Iris pigment epithelial cell (primary cell): ENCODE measurements at places on chromosomes 3 and 15.
A peak's percentile ranks its signal among the peaks of the same experiment; 100 is the strongest.

- no peak for DNase-seq
These were observed 139.4 kb upstream of the PFN2 start for GRCh38 chr3:150110097-150110496.

- DNase-seq = no peak
These were observed 22.1 kb upstream of the CDIN1 start for GRCh38 chr15:36557364-36557763.

GRCh38 chr3:48588230-48588629 is 6.9 kb downstream of the COL7A1 start:
- DNase-seq = no peak

GRCh38 chr3:113606539-113607218 is 74.3 kb downstream of the SIDT1 start:
- no peak for DNase-seq

DNA sequence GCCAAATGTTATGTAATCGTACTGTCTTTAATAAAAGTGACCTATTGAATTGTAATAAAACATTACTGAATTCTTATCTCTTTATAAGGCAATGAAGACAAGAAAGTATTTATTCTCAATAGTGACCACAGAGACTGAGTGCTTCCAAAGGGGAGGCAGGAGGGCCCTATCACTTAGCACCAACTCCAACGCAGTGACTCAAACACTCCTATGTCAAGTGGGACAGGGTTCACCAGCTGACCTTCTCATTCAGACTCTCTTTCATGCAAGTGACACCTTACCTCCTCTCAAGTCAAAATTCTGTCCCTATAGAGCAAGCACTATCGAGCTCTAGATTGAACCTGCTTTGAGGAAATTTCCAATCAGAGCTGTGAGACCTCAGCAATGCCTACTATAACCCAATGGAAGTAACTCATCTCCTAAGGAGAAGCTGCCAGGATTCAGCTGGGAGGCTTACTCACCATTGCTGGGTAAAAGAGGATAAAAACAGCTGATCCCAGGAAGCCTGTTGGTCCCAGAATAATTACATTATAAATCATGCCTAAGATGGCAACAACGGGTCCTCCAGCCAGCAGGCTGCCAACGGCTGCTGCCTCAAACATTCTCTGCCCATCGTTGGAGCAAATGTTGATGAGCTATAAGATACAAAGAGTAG is 35.6 kb downstream of the ABCC5 start:
- no peak for DNase-seq

DNA sequence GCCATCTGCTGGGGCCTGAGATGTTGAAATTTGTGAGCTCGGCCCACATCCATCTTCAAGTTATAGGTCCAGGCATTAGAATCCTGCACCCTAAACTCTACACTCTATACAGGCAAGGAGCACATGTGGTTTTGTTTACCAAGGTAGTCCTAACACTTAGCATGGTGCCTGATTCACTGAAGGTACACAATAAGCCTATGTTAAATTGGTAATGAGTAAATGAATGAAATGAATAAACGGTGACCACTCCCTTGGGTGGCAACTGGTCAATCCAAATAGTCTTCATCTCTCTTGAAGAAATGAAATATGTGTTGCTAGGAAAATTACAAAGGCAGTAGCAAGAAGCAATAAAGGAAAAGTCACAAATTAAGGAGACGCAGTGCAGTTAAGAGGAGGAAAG is 359.3 kb upstream of the UBE2E2 start:
- no peak for DNase-seq

- no peak for DNase-seq
These were observed 249.2 kb downstream of the OPA1 start for GRCh38 chr3:193842029-193842798.

DNA sequence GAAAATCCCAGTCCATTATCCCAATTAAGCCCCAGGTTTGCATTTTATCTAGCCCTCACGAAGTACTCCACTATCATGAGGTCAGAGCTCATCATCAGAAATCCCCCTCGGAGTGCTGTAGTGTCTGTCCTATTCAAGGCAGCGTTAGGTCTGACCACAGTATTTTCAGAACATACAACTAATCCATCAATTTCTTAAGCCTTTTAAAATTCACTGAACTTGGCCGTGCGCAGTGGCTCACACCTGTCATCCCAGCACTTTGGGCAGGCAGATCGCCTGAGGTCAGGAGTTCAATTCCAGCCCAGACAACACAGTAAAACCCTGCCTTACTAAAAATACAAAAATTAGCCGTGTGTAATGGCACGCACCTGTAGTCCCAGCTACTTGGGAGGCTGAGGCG is 11.9 kb downstream of the VGLL4 start:
- DNase-seq = no peak

- no peak for DNase-seq
These were observed 440.7 kb downstream of the MAGI1 start for GRCh38 chr3:65597952-65598413.

DNA sequence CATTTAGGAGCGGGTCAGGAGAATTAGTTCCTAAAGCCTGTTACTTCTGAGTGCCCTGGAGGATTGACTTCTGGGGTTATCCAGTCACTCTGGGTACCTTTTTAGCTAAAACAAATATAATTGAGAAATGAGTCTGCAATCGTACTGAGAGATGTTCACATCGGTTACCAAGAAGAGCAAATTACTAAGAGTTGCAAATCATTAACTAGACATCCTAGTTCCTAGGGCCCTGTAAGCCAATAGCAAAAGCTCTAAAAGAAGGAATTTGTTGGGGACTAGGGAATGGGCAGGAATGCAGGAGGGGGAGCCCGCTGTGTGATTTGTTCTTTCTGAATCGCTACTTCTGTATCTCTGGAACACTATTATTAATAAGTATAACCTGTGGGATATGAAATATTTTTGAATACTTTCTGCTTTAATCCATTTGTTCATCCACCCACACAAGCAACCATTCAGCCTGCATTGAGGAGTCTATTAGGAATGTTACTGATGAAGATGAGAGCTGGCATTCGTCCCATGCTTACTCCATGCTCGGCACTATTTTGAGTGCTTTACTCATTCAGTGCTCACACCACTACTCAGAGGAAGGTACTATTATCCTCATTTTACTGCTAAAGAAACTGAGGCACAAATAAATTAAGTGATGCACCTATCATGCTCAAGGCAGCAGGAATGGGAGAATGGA is 31.5 kb upstream of the KY start:
- no peak for DNase-seq

GRCh38 chr3:89061259-89061658 is 46.2 kb upstream of the EPHA3 start:
- no peak for DNase-seq

DNA sequence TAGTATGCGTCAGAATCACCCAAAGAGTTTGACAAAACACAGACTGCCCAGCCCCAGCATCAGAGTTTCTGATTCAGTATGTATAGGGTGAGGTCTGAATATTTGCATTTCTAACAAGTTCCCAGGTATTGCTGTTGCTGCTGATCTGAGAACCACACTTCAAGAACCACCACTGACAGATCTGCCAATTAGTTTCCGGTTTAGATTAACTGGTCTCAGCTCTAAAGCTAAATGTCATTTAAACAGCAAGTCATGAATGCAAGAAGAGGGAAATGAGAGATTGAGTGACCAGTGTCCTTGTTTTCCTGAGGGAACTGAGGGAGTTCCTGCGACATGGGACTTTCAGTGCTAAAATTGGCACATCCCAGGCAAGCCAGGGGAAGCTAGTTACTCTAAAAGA is 305.0 kb downstream of the ZNF385D start:
- DNase-seq = no peak

DNA sequence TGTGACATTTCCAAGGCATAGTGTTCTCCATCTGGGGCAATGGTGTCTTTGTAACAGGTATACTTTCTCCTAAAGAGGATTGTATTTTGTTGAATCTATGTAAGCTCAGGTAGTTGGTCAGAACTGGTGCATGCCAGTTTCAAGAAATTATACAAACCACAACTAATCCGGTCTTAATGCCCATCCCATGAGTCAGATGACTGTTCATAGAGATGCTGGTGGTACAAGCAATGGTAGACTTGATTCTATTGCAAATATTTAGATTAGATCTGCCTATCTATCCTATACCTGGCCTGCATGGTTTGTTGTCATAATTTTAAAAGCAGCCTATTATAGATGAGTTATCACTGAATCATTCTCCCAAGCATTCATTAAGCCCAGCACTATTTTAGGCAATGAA is 43.5 kb downstream of the ATP13A5 start:
- DNase-seq = no peak

GRCh38 chr3:170233530-170233929 is 11.3 kb downstream of the PRKCI start:
- DNase-seq = peak; percentile 93

DNA sequence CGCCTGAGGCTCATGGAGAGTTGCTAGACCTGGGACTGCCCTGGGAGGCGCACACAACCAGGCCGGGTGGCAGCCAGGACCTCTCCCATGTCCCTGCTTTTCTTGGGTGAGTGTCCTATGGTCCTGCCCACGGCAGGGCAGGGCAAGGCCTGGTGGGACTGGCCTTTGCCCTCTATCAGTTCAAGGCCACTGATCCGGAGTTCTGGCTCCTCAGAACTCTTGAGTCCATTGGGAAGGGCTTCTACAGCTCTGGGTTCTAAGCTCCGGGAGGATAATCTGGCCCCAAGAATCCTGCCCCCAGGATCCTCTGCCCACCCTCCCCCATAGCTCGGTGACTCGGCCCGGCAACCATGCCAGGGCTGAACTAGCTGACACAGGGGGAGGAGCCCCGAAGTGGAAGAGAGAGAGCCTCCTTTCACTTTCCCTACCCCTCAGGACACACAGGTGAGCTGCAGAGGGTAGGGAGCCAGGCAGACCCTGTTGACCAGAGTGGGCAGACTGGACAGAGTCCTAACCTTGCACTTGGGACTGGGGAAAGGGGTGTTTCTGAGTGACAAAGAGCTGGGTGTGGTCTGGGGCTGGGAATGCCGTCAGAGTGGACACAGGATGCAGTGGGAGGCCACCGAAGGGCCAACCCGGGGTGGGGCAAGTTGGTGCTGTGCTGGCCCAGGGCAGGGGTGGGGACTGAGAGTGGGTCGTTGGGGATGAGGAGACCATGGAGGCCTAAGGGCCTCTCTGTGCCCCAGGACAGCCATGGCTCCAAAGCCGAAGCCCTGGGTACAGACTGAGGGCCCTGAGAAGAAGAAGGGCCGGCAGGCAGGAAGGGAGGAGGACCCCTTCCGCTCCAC is 664 bp downstream of the PARP3 start:
- DNase-seq = peak; percentile 60

GRCh38 chr3:132034097-132034485 is 723 bp downstream of the CPNE4 start:
- no peak for DNase-seq

DNA sequence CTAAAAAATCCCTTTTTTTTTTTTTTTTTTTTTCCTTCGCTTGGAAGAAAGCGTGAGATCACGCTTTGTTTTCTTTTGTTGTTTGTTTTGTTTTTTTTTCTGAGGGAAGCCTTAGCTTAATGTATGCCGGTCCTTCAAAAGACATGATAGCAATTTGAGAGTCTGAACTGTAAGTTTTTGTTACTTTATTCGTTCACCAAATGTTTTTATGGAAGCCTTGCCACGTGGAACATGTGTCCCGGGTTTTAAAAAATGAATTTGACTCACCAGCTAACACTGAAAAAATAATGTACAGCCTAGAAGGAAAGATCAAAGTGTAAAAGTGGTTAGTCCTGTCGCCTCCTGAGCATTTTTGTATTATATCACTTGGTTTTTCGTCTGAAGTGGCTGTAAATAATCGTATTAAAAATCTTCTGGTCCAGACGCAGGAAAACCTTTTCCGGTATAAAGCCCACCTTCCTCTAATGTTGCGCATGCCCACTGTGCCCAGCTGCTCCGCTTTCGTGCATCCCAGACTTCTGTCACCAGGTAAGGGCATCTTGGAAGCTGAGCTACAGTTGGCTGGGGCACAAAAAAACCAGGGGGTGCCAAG is 795 bp upstream of the MYNN start:
- peak; percentile 72 for DNase-seq

GRCh38 chr3:177098551-177098950 is 98.7 kb downstream of the TBL1XR1 start:
- no peak for DNase-seq

DNA sequence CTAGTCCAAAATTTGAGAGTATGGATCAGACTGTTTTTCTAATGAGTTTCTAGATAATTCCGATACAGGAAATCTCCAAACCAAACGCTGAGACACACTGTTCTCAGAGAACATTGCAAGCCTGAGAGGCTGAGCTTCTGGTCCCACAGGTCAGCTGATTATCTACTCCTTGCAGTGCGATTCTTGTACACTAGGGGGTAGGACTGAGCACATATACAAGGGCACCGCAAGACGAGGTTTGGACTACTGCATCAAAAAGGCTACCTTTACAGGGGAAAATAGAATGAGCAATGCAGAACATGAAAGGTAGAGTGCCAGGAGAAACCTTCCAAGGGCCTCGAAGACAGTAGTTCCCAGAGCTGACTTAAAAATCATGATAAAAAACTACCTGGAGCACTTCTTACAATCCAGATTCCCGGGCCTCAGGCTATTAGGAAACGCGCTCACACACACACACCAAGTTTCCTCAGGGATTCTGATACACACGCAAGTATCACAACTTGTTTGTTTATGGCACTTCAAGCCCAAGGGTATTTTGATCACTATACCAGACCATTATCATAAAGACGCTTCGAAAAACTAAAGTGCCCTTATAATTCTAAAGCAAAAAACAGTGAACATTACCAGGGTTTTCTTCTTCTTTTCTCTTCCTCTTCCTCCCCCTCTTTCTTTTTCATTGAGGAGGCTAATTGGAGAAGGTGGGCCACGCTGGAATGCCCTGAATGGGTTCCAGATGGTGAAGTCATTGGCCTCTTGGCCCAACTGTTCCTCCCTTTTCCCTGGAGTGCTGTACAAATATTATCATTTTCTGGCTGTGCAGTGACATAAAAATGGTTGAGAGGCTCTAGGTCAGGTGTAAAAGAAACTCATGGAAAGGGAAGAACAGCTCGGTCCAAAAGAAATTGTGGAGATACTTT is 61.8 kb downstream of the SLC12A8 start:
- DNase-seq = peak; percentile 59

GRCh38 chr3:155243512-155243921 is 50.0 kb downstream of the STRIT1 start:
- DNase-seq = peak; percentile 43

DNA sequence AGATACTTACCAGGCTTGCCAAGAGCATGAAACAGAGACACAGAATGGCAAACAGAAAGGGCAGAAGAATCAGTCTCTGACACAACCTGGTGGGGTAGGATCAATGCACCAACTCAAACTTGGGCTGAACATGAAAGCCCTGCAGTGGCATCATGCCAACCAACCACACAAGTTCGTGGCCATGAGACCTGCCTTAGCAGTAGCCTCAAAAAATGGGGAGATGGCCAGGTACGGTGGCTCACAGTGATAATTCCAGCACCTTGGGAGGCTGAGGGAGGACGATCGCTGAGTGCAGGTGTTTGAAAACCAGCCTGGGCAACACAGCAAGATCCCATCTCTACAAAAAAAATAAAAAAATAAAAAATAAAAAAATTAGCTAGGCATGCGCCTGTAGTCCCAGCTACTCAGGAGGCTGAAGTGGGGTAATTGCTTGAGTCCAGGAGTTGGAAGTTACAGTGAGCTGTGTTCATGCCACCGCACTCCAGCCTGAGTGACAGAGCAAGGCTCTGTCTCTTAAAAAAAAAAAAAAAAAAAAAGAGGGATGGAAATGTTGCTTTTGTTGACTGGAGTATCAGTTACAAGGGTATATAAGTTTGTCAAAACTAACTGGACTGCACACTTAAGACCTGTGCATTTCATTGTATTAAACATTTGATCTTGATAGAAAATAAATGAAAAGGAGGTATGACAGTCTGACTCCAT is 93.4 kb downstream of the XXYLT1 start:
- no peak for DNase-seq

- no peak for DNase-seq
These were observed 396.7 kb upstream of the RGMA start for GRCh38 chr15:93485438-93486327.

- DNase-seq = no peak
These were observed 25.2 kb downstream of the CCNL1 start for GRCh38 chr3:157134620-157135191.

- no peak for DNase-seq
These were observed 40.3 kb downstream of the CFAP100 start for GRCh38 chr3:126434931-126435411.
